ENCODE measurements at places on chromosomes 2 and 18.
A peak's percentile ranks its signal among the peaks of the same experiment; 100 is the strongest.

DNA sequence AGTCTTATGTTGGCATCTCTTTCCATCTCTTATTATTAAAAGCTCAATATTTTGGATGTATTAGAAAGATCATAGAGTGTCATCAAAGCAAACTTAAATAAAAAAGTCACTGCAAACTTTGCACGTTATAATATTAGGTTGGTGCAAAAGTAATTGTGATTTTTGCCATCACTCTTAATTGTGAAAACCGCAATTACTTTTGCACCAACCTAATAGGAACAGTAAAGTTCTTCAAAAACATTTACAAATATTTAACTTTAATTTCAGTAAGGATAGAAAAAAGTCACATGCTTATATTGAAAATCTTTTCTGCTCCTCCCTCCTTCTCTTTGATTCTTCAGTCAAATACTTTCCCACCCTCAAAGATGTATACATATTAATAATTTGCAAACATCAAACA is 51.5 kb downstream of the ZNF521 start:
- no peak for ATAC-seq

DNA sequence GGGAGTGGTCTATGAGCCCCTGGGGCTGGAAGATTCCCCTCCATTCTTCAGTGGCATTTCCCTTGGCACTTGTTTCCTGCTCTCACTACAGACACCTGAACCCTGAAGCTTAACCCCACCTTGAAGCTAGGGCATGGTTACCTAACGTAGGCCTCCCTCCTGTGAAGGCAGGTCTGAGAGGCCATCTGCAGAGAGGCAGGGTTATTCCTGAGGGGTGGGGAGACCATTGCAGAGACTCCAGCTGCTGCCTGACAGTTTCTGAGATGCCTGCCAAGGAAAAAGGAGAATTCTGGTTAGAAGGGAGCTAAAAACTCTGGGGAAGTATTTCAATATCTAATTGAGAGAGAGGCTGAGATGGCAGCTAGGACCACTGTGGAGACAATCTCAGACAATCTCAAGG is 119.3 kb upstream of the NDUFV2 start:
- no peak for ATAC-seq

DNA sequence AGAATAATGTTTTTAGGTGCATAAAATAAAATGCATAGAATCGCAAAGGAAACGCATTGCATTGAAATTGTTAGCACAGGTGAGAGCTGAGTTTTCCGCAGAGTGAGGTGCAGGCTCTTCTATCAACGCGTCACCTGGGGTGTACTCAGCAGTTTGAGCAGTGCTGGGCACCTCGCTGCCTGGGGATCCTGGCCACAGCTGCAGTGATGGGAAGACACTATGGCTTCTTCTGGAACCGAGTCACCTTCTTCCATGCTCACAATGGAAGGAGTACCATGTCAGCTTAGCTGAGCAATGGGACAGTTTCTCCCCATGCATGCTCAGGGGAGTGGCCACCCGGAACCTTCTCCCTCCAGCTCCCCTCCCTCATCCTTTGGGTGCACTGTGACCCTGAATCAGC is 95.4 kb upstream of the OTOS start:
- ATAC-seq, result no peak

DNA sequence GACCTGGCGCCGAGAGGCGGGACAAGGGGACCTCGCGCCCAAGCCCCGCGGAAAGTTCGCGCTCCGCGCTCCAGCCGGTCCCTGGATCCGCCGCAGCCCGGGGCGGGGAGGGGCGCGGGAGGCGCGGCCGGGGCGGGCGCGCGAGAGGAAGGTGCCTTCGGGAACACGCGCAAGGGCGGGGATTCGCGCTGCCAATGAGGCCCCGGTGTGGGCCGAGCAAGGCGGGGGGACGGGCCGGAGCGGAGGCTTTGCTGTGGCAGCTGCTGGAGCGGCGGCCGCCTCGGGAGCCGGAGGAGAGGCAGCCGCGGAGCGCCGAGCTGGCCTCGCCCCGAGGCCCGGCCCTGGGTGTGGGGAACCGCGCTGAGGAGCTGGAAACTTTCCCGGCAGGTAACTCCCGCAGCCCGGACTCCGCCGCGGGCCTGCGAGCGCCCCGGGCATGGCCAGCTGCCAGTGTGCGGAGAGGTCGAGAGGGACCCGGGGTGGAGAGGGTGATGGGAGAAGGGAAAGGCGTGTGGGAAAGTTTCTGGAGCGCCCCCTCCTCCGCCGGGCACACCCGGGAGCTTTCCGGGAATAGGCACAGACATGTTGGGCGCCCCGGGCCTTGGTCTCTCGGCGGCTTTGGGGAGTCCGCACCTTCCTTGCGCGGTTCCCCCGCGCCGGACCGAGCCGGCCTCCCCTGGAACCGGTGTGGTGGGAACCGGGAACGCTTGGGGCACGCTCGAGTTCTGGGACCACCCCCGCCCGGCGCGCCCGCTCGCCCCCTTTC is at the start of gene TANC1:
Gene TANC1 (plus strand): TSS at position 245 of the 766 bp plus-strand sequence. CDS start 97,271 bp downstream, outside the sequence.
- peak; percentile 88 for ATAC-seq

DNA sequence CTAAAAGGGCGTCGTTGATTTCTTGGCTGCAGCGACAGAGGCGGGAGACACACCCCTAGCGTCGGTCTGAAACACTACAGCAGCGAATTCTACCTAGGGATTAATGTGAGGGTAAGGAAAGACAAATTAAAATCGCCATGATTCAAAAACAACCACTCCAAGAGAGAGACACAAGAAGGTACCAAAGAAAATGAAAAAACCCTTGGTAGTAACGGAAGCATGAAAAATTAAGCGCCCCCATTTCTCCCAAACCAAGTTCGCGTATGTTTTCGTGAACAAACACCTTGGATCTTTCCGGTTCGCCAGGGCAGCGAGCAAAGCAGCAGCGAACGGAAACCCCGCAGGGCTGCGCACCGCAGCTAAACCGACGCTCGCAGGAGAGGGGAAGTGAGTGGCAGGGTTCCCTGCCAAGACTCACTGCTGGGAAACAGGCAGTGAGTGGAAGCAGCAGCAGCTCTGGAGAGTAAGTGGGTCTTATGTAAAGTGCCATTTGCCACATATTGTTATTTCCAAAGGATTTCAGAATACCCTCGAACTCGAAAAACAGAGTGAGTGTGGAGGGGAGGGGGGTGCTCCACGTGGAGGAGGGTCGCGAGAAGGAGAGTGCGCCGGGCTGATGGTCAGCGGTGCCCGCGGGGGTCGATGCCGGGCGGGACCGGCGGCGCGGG is 1.0 kb downstream of the PPP3R1 start:
- ATAC-seq, result peak; percentile 75

- peak; percentile 89 for ATAC-seq
Measured at GRCh38 chr2:240374085-240374907, 61.2 kb upstream of the GPC1 start.

GRCh38 chr2:2950403-2950952 is 427.1 kb downstream of the EIPR1 start:
- ATAC-seq, result no peak

GRCh38 chr18:60372596-60372995 is at the start of gene MC4R:
Gene MC4R, minus strand, starts transcription at chr18:60372775. Its CDS starts 426 bp downstream, at chr18:60372349.
- peak; percentile 100 for ATAC-seq

DNA sequence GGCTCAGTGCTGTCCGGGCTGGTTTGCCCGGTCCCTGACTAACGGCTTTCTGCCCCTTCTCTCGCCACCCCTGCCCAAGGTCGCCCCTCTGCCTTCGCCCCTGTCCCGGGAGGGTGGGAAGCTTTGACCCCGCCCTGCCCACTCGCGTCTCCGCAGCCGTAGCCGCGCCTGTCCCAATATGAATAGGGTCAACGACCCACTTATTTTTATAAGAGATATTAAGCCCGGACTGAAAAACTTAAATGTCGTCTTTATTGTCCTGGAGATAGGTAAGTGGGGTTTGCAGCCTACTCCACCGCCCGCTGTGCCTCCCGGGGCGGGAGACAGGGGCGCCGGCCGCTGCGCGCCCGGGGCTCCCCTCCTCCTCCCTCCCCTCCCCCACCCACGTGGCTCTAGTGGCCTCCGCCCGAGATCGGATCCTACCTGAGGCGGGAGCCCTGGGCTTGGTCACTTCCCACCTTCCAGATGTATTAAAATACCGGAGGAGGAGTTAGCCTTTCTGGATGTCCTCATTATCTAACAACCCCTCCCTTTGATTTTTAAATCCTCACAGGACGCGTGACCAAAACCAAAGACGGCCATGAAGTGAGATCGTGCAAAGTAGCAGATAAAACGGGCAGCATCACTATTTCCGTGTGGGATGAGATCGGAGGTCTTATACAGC is 633 bp downstream of the NABP1 start:
- ATAC-seq, result peak; percentile 14

DNA sequence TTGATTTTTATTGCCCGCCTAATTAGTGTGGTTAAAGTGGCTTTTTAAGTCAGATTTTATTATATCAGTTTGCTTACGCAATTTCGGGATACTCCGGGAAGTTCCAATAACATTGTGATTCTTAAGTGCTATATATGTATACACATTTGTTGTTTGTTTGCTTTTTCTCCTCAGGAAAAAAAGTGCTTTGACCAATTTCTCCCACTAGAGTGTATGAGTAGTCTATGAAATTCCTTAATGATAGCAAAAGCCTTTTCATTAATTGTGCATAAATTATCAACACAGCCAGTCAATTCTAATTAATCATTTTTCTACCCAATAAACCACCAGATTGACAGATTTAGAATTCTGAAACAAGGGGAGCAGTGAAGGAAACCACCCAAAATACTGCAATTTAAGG is 172.2 kb downstream of the DPP10 start:
- ATAC-seq, result no peak

DNA sequence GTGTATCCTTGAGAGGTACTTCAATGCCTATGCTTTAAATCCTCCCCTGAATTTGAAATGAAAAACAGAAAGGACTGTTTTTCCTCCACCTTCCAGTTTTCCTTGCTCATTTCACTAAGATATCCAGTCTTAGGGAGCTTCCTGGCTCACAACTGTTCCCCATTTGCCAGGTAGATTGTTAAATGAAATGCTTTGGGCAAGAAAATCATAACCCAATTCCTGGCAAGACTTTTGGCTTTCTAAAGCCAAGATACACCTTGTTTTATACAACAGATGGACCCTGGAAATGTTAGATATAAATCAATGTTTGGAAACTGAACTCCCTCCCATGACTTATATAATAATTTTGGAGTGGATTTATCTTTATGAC is 3.6 kb upstream of the CHMP3 start:
- no peak for ATAC-seq

- ATAC-seq, result no peak
Measured at GRCh38 chr2:42136782-42137124, 32.4 kb upstream of the EML4 start.

- peak; percentile 3 for ATAC-seq
Measured at GRCh38 chr2:230327418-230328154, 593 bp downstream of the SP140L start.

GRCh38 chr2:215636816-215637215 is 200.9 kb upstream of the FN1 start:
- ATAC-seq, result no peak

- no peak for ATAC-seq
Measured at GRCh38 chr2:207747653-207748560, 21.8 kb downstream of the FZD5 start.

DNA sequence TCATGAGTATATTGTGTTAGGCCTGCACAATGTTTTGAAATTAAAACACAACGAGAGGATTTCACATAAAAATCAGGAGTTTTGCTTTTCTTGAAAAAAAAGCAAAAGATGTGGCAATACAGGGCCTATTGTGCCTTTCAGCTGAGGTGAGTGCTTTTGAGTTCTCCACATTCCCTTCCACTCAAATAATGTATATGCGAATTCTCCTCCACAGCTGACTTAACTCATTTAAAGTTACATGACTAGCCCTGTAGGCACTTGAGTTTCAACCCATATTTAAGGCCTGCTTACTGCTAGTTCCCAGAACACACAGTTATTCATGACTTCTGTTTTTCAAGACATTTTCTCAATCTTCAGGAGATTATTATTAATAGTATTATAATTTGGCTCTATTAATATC is 353.1 kb downstream of the NUP35 start:
- no peak for ATAC-seq

GRCh38 chr2:20757405-20758090 is 65.4 kb downstream of the LDAH start:
- ATAC-seq, result no peak

DNA sequence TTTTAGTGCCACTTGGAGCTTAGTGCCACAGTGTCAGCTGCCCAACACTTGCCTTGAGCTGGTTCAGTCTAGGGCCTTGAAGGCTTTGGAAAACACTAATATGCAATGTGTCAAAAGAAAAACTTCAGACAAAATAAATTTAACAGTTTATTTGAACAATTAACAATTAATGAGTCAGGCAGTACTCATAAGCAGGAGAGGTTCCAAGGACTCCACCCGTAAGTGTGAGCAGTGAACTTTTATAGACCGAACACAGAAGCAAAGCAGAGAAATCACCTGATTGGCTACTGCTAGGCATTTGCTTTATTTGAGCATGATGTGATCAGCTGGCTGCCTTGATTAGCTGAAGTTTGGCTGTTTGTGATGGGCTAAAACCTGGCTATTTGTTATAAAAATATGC is 49.5 kb upstream of the TBC1D8 start:
- no peak for ATAC-seq

- no peak for ATAC-seq
Measured at GRCh38 chr2:26769089-26769761, 5.1 kb downstream of the SLC35F6 start.

GRCh38 chr2:222572751-222573174 is 83.1 kb downstream of the FARSB start:
- ATAC-seq, result peak; percentile 55

- no peak for ATAC-seq
Measured at GRCh38 chr2:5352286-5352685, 339.9 kb upstream of the SOX11 start.

DNA sequence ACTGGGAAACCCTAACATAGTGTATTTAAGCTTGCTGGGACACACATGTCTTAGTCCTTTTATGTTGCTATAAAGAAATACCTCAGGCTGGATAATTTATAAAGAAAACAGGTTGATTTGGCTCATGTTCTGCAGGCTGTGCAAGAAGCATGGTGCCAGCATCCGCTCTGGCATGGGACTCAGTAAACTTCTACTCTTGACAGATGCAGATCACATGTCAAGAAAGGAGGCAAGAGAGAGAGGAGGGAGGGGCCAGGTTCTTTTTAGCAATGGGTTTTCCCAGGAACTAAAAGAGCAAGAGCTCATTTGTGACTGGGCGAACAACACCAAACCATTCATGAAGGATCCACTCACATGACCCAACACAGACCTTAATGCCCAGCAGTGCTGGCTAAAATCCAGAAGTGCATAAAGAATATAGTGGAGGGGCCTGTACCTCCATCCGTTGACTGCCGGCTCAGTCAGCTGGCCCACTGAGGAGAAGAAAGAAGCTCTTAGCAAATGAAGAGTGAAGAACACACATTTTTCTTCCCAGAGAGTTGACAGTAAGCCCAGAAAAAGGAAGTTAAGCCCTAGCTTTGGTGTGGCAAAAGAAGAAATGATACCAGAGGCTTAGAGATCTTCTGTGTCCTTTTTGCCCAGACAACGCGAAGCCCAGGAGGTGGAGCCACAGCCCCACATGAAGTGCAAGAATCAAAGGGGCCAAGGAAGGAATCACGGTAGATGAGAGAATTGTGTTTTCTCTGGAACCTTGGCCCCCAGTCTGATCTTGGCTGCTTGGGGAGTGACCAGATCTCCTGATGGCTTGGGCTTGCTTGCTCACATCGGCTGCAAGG is 183.5 kb upstream of the FAM98A start:
- no peak for ATAC-seq

DNA sequence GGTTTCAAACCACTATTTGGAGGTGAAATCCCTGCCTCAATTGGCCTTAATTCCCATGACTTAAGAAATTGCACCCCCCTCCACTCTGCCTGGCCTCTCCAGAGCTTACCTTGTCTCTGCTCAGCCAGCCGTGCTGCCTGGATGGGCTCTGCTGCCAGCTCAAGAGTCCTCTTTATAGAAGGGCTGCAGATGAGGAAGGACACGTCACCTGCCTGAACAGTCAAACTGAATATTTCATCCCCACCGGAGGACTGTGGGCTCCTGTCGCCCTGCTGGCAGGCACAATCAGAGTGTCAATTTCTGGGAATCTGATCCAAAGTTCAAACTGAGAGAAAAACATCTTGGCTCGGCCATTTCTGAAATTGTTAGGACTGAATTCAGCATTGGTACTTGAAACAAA is at the start of gene OTOS:
Gene OTOS (minus strand): TSS at position 148 of the 400 bp plus-strand sequence. CDS start 332 bp downstream, outside the sequence.
- no peak for ATAC-seq

Data from SK-N-SH treated with all-trans-retinoic acid at 6 μM for 48 hours (cell line).